ENCODE measurements at places on chromosomes 11 and 22.
A peak's percentile ranks its signal among the peaks of the same experiment; 100 is the strongest.

- no peak for DNase-seq
Observed at GRCh38 chr22:46017166-46017565, 40.2 kb upstream of the WNT7B start.

- peak; percentile 42 for DNase-seq
Observed at GRCh38 chr22:50665738-50666137, 6.9 kb upstream of the SHANK3 start.

DNA sequence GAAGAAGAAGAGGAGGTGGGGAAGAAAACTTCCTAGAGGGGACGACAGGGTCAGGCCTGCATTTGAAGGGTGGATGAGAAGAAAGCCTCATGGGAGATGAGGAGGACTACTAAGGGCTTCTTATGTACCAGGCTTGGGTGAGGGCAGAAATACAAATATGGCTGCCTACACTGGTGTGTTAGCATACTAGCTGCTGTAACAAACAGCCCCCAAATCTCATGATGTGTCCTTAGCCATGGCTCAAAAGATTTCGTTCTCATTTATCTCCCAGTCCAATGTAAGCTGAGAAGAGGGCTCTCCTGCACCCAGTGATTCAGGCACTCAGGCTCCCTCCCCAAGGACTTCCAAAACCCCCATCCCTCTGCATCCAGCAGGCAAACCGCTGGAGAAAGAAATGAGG is 11.6 kb upstream of the MB start:
- no peak for DNase-seq

- no peak for DNase-seq
Observed at GRCh38 chr11:95652002-95652472, 137.5 kb downstream of the FAM76B start.

DNA sequence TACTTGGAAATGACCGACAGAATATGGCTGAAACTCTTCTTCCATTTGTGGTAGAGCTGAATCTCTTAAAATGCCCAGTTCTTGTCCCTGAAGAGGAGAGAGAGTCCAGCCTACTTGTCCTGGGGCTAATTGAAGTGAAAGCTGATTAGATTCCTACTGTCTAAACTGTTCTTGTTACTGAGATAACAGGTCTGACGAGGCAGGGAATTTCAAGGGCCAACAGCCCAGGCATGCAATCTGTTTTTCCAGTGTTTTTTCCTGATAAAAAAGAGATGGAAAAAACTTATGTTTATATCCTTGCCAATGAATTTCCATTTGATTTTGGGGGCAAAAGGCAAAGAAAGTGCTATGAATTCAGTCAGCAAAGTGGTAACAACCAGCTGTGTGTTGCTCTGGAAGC is 195.5 kb downstream of the ETS1 start:
- no peak for DNase-seq

DNA sequence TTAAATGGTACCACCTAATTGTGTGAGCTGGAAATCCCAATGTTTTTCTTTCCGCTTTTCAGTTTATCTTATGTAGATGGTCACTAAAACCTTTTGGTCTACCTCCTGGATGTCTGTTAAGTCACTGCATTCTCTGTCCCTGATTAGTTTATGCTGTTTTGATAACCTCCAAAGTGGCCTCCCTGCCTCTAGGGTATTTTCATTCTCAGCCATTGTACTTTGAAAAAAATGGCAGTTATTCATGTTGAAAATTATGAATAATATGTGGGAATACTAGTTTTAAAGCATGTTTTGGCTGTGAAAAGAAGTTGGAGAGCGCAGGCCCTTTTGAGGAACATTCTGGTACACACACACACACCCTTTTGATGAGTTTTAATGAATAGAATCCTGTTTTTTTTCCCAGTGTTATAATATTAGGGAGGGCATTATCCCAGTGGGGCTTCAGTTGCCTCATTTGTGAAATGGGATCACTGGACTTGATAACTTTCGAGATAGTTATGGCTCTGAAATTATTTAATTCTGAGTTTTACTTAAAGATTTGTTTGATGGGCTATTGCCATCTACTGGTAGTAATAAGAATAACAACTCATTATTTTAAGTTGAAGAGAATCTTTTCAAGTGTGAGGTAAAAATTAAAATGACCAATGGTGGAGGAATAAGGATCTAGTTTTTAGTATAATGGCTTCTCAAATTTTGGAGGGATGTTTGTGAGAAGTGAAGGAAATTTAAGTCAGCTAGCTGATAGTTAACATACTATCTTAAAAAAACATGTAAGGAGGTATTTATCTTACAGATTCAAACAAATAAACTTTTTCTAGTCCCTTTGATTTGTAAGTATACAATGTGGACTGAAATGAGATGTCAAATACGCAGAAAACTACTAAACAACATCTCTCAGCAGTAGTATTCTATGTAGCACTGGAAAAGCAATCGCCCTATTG is 3.9 kb downstream of the FDX1 start:
- peak; percentile 32 for DNase-seq

GRCh38 chr11:94883878-94884277 is 89.5 kb downstream of the CWC15 start:
- DNase-seq: peak; percentile 3

- DNase-seq: peak; percentile 50
Observed at GRCh38 chr11:119694334-119694733, 34.7 kb downstream of the NECTIN1 start.

All from GM10248 (cell line).